Germinal center (tissue), 1 donor: ENCODE measurements at places on chromosomes 2 and 18.

GRCh38 chr2:99825630-99826029, 316.8 kb downstream of the AFF3 start:
- DNase-seq: no peak

- no peak for DNase-seq
Observed at GRCh38 chr18:52216666-52217065, 123.3 kb upstream of the DCC start.

DNA sequence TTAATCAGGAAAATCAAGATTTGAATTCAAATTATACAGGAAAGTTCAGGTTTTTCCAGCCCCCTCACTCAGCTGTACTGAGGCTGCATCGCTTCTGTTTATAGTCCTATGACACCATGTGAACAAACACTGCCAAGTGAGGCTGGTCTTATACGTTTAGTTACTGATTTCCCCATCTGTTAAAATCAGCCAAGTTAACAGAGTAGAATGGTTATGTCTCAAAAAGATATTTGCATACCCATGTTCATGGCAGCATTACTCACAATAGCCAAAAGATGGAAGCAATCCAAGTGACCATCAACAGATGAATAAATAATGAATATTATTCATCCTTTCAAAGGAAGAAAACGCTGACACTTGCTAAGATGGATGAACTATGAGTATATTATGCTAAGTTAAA, 43.8 kb downstream of the REEP1 start:
- no peak for DNase-seq

DNA sequence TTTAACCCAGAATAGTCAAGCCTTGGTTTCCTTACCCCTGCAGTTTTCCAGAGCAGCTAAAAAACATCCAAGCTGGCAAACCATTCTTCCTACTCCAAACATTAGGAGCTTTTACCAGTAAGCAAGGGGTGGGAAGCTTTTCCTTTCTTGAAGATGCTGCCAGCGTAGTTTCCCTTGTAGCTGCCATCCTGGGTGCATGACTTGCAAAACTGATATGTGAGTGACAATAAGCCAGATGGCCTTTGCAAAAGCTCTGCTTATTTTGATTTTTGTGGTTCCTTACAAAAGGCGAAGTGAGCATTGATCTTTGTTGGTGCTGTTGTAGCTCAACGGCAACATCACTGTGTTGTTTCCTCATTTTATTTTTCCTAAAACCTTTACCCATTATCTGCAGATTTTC, 138.8 kb downstream of the WDSUB1 start:
- DNase-seq: no peak

DNA sequence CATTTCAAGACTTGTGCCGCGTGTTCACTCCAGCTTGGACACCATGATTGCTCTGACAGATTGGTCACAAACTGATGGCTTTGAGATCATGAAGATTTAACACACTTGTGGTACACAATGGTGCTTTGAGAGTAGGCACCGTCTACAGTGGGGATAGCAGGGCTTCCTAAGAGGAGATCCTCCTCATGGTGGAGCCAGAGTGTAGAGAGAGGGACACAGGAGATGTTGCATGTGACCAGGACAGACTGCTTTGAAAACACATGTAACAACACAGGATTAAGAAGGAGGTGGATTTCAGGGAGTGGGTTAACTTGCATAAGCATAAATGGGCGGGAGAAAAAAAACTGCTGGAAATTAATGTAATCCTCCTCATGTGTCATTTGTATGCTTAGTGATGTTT, 95.7 kb upstream of the LINC00305 start:
- no peak for DNase-seq

GRCh38 chr2:85674417-85674816, 6.4 kb upstream of the SFTPB start:
- DNase-seq: no peak

DNA sequence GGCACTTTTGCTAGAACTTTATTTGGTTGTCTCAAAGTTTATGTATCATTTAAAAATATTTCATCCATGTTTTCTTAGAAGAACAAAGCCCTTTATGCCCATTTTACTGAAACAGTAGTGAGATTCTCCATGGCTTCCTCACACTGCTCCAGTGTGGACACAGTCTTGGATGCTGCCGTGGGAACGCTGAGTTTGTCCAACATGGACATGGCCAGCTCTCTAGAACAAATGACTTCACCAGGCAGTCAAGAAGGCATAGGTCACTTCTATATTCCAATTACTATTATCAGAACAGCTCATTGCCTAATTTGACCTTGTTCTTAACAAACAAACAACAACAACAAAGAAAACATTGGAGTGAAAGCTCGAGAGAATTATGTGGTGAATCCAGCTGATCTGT, 414.1 kb upstream of the ID2 start:
- DNase-seq: no peak

DNA sequence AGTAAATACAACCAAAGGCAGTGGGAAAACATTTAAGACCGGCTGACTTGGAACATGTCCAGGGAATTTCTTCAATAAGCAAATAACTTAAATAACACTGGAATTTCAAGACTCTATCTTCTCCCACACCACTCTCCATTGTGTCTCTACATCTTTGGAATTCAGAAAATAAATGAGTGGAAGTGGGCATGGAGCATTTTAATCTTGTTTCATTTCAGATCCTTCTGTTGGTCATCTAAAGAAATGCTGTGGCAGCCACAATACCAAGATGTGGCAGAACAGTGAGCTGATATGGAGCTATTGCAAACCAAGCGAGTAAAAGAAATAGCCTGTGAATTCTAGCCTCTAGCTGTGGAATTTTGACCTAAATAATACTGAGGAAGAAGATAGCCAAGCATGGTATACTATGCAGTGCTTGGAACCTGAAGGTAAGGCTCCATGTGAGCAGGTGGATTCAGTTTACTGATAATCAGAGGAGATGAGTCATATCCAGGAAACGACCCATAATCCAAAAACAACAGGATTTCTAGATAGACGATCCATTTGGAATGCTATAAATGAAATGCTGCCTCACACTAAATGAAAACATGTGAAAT, 157.1 kb upstream of the SCN7A start:
- DNase-seq: no peak

- DNase-seq: no peak
Observed at GRCh38 chr2:67721516-67721915, 324.4 kb downstream of the ETAA1 start.

- DNase-seq: no peak
Observed at GRCh38 chr2:24739354-24740025, 53.7 kb downstream of the PTRHD1 start.

GRCh38 chr2:28445448-28446258, 50.2 kb upstream of the PLB1 start:
- DNase-seq: no peak

- no peak for DNase-seq
Observed at GRCh38 chr18:6939972-6940371, 177.6 kb downstream of the LAMA1 start.

GRCh38 chr2:29892585-29893259, 28.7 kb downstream of the ALK start:
- no peak for DNase-seq
